ENCODE measurements at places on chromosomes 5 and 9. TPM values are rescaled to one million over a fixed set of nuclear protein-coding genes. Genes with fewer than 3 reads are reported as not detected.

OGN gene
- not detected for total RNA-seq

SLIT3 gene
- total RNA-seq: not detected

UBE2B gene
- 56.7 TPM for total RNA-seq

GALNT12 gene
- total RNA-seq: not detected

FBLL1 gene
- total RNA-seq: 0.18 TPM

SEMA4D gene
- total RNA-seq: 0.13 TPM

FLT4 gene
- not detected for total RNA-seq

DNA sequence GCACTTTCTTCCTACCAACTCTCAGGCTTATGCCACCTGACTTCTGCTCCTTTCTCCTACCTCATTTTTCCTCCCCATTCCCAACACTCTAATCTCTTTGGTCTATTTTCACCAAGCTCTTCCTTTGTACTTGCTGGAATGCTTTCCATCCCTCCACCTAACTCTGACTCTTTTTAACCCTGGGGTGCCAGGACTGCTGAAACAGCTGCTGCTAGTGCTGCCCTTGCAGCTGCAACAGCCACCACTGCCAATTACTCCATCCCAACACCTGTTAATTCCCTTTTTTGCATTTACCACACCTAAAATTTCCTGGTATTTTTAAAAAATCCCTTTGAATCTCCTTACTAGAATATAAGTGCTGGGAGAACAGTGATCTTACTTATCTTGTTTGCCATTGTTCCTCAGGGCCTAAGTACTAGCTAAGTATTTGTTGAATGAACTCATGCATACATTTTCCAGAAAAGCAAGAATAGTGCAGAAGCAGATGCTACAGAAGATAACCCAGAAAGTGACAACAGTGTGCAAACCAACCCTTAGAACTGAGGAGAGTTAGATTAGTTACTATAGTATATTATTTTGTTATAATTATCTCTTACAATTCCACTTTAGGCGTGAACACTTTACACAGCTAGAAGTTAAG, 11.5 kb downstream of the NADK2 start:
- H3K4me1 ChIP-seq: peaks cover 27% of the 10 kb centered on the region
- H3K27ac ChIP-seq: no peak overlapping the region
- H3K36me3 ChIP-seq: no peaks in the 10 kb centered on the region
- H3K4me3 ChIP-seq: no peak overlapping the region
- DNase-seq: no peak

DNA sequence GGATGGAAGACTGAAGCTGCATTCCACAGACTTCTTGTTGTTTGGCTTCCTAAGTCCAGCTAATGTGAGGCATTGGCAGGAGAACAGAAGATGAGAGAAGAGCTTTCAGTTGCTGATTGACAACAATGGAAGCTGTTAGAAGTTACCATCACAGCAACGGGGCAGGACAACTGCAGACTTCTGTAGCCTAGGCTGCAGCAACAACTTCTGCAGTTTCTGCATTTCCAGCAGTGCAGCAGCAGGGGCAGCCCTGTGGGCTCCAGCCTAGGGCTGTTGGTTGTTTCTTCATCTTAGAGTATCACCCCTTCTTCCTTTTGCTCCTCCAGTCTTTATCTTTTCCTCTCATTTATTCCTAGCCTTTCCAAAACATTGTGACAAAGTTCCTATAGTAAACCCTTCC, 528.8 kb upstream of the PTGER4 start:
- H3K4me3 ChIP-seq: no peak overlapping the region
- no peak for DNase-seq
- no peaks in the 10 kb centered on the region for H3K4me1 ChIP-seq
- no peaks in the 10 kb centered on the region for H3K36me3 ChIP-seq

- DNase-seq: no peak
- no peak overlapping the region for H3K4me3 ChIP-seq
- H3K4me1 ChIP-seq: peaks cover 62% of the 10 kb centered on the region
- H3K27ac ChIP-seq: peak overlapping the region; percentile 5
- H3K27me3 ChIP-seq: no peaks in the 10 kb centered on the region
Measured at GRCh38 chr9:15426019-15426418, 3.3 kb downstream of the SNAPC3 start.

- no peaks in the 10 kb centered on the region for H3K36me3 ChIP-seq
- no peak overlapping the region for H3K4me3 ChIP-seq
- H3K4me1 ChIP-seq: no peaks in the 10 kb centered on the region
- DNase-seq: no peak
- H3K27me3 ChIP-seq: no peaks in the 10 kb centered on the region
Measured at GRCh38 chr5:28216939-28217360, 1178.6 kb upstream of the CDH9 start.

GRCh38 chr5:142758062-142758795, 11.9 kb upstream of the ARHGAP26 start:
- peaks cover 3% of the 10 kb centered on the region for H3K27me3 ChIP-seq
- no peaks in the 10 kb centered on the region for H3K36me3 ChIP-seq
- H3K27ac ChIP-seq: no peak overlapping the region
- peaks cover 14% of the 10 kb centered on the region for H3K4me1 ChIP-seq
